GM12892 (cell line): ENCODE measurements at places on chromosomes 11 and 22.

DNA sequence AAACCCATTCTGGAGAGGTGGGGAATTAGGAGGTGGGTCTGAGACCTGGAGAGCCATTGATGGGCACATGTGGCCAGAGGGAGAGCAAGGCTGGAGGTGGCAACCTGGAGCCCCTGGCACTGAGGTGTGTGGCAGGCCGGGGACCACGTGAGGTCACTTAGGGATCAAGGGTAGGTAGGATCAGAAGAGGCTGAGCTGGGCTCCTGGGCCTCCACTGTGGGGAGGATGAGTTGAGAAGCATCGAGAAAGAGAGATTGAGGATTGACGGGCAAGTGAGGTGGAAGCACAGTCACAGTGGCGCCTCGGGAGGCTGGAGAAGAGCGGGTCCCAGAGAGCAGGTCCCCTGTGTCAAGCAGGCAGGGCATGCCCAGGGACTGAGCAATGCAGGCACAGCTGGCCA lies 4.1 kb downstream of the GNAZ start:
- no peak for DNase-seq

- no peak for DNase-seq
These were observed 7.8 kb downstream of the KIRREL3 start for GRCh38 chr11:126992804-126993111.

GRCh38 chr22:38075105-38075825 lies 8.7 kb downstream of the SLC16A8 start:
- no peak for DNase-seq

DNA sequence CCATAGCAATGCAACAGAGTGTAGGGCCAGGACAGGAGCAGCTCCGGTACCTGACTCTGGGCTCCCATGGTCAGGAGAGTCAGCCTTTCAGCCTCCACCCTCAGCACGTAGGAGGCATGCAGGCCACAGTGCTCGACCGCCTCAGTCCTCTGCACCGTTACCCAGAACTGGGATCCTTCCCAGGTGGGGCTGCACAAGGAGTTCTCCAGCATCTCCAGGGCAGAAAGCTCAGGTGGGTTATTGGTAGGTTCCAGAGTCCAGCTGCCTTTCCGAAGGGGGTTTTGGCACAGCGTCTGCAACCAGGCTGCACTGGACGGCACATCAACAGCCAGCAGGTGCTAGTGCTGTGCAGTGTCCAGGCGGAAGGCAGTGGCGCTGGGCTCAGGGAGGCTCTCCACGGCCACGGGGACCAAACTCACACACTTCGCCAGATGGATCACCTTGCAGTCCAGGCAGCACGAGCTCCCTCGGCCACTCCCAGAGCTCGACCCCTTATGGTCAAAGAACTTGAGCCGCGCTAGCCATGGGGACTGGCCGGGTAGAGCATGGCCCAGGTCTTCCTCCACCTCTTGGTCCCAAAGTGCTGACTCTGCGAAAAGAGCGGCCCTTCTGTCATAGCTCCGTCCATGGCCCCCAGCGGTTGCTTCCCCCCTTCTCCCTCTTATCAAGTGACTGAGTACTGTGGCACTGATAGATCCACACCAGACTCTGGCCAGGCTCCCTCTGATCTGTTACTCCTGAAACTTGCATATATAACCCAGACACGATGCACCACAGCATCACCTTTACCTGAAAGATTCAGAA lies 6.9 kb upstream of the PHOX2A start:
- no peak for DNase-seq

DNA sequence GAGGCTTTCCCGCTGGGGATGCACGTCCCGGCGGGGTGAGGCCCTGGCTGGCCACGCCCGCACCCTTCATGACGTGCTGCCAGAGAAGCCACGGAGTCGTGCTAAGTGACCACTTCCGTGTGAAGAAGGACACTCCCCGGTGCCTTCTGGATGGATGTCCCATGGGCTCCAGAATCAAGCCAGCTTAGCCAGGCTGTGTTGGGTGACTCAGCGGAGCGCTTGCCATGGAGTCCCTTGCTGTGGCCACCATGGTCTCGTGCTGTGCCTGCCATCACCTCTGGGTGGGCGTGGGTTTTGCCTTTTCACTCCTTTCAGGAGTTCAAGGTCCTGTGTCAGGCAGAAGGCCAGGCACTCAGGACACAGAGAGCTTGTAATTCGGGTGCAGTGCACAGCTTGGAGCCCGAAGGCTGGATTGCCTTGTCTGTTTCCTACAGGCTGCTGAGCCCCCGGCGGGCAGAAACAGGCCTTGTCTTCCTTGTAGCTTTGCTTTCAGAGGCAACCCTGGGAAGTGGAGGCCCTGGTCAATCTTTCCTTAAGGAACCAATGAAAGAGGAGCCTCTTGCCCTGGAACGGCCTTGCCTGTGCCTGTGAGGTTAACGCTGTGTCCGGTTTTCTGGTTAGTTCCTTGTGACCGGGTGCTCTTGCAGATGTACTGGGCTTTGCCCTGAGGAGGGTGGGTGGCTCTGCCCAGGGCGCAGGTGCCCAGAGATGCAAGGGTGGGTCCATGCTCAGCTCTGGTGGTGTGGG lies 268.6 kb downstream of the TBC1D22A start:
- DNase-seq = no peak

DNA sequence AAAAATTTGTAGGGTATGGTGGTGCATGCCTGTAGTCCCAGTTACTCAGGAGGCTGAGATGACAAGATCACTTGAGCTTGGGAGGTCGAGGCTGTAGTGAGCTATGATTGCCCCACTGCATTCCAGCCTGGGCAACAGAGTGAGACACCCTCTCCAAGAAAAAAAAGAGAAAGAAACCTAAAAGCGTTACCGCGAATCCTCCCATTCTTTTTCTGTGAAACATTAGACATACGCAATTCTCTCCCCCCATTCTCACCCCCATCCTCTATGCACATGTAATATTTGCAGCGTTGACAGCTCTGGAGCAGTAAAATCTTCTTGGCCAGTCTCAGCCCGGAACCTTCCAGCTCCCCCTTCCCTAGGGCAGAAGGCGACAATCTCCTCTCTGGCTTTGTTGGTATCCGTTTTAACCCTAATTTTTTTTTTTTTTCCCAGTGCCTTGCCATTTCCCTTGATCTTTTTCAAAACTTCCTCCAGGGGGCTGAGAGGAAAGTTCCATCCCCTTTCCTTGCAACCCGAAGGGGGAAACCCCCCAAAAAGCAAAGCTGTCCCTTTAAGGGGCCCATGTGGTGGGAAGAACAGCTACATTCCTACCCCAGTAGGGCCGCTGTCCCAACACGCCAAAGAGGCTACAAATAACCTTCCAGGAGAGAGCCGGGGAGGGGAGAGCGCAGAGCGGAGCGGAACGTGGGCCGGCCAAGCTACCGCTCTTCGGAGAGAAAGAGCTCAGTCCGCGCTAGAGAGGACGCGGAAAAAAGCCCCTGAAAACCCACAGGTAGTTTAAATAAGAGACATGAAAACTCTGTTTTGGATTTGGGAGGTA lies 1.9 kb downstream of the LRP4 start:
- no peak for DNase-seq

DNA sequence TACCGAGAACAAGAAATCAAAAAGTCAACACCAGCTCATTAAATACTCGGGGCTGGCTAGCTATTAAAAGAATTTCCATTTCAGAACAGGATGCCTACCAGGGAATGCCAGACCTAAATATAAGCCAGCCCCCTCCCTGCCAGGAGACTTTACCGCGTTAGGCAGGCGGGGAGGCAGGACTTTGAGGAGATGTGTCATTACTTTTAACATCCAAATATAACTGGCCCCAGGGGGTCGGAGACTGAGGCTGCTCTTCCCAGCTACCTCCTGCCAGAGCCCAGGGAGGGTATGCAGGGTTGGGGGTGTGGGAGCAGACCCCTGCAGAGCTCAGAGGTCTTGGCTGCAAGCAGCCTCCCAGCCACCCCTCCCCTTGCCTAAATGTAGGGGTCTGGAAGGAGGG lies 183.5 kb downstream of the DSCAML1 start:
- no peak for DNase-seq

DNA sequence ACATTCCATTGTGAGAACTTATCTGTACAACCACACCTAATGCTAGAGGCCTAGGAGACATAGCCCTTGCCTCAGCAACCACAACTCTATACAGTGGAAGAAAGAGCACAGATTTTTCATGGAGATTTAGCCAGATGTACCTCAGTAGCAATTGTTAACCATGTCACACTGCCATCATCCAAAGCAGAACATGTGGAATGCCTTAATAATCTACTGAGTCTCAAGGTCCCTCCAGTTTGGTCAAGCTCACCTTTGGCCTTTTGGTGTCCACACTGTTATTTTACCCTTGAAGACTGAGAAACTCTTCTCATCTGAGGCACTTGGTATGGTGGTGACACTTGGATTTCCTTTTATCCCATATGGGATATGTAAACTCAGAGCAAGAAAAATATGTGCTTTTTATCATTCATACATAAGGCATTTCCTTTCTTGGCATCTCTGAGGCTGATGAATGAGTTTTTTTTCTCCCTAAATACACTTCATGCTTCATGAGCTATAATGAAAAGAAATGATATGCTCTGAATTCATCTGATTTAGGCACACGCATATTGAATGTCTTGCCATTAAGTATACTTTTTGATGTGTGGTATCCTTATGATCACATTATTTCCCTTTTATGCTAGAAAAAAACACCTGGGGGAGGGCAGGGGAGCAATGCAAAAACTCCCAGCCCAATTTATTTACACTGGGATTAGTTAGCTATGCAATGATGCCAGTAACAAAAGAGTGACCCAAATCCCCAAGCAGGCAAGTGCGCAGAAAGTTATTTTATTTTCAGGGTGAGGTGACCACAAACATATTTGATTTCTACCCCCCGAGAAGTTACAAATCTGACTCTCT lies 63.3 kb upstream of the ME3 start:
- DNase-seq = no peak

- DNase-seq = no peak
These were observed 19.4 kb upstream of the CCDC179 start for GRCh38 chr11:22879630-22880029.

DNA sequence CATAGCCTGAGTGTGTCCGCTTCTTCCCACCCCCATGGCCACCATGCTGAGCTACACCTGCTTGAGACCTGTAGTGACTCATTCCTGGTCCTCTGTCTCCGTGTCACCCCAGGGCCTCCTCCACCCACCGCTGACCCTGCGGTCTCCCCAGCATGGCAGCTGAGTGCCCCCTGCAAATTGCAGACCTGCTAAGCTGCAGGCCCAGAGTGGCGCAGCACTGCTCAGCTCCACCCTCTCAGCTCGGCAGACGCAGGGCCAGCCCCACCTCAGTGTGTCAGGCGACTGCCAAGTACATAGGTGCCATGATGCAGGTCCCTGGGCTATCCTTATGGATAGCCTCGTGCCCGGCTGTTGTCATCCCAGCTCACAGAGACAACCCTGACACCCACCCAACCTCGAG lies 13.1 kb downstream of the MS4A15 start:
- DNase-seq = no peak
